ENCODE measurements at places on chromosomes 4 and X. TPM values are rescaled to one million over a fixed set of nuclear protein-coding genes. Genes with fewer than 3 reads are reported as not detected.

GRCh38 chrX:32741910-32742309, 469.4 kb downstream of the DMD start:
- DNase-seq: no peak

GRCh38 chr4:140330311-140330900, 43.0 kb upstream of the SCOC start:
- no peak for DNase-seq

- no peak for DNase-seq
These were observed 411.2 kb upstream of the HS3ST1 start for GRCh38 chr4:11839889-11840288.

GRCh38 chrX:11461201-11462001, 168.2 kb downstream of the AMELX start:
- no peak for DNase-seq

GRCh38 chr4:180156684-180157083, 2086.5 kb upstream of the TENM3 start:
- DNase-seq: no peak

DNA sequence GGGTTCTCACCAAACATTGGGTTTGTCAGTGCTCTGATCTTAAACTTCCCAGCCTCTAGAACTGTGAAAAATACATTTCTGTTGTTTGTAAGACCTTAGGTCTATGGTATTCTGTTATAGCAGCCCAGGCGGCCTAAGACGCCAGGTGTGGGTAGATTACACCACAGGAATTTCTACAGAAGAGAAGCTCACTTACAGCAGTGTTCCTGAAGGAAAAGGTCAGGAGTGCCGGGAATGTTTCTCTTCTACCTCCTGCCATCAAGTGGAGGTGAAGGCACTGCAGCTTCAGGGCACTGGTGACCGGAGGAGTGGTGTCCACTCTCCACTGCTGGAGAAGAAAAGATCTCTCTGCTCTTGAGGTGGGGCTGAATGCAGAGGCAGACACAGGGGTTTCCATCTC, 45.7 kb downstream of the FHDC1 start:
- DNase-seq: no peak

- no peak for DNase-seq
These were observed 59.3 kb downstream of the PSAPL1 start for GRCh38 chr4:7375427-7375826.

- no peak for DNase-seq
These were observed 63.6 kb downstream of the UPRT start for GRCh38 chrX:75337525-75337924.

DNA sequence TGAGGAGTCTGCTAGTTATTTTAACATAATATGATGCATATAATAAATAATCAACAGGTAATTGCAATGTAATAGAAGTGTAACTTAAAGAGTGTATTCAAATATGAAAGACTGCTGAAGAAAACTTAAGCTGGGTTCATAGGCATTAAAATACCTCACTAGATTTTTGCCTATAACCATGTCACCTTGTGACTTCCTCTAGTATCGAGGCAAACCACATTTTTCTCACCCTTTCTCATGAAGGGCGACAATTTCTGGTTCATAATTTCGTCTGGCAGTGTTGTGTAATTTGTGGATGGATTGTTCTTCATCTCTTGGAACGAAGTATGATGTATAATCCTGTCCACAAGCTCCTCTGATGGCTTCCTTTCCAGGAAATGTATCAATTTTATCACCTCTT, 16.0 kb downstream of the SULT1E1 start:
- no peak for DNase-seq

DNA sequence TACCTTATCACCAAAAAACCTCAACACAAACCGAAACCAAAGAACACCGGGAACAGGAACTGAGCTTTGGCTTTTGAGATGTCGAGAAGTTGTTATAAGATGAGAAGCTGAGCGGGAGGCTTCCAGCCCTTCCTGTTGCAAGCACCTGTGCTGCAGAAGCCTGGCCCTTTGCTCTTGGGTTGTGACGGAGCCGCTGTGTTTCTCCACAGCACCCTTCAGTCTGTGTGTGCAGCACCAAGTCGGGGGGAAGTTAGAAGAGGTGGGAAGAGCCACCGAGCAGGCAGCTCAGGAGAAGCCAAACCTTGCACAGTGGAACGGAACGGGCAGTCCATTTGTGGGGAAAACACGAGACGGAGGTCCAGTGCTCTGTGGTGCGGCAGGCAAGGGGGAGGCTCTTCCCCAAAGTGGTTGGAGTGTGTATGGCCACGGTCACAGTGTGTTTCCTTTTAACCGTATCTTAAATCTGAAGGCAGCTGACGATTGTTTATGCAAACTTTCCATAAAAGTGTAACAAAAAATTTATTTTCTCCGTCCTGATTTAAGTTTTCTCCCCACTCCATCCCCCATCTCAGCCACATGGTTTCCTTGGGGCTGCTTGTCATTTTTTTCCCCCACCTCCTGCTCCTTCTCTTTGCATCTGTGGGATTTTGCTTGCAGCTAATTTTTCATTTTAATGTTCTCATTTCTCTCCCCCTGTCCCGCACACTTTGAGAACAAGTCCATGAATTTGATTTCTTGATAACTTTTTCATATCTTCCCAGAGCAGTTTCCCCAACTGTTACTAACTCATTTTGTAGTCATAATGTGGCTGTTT, 123.7 kb downstream of the STOX2 start:
- no peak for DNase-seq

- no peak for DNase-seq
These were observed 1530.0 kb downstream of the PCDH18 start for GRCh38 chr4:136002316-136002715.

DNA sequence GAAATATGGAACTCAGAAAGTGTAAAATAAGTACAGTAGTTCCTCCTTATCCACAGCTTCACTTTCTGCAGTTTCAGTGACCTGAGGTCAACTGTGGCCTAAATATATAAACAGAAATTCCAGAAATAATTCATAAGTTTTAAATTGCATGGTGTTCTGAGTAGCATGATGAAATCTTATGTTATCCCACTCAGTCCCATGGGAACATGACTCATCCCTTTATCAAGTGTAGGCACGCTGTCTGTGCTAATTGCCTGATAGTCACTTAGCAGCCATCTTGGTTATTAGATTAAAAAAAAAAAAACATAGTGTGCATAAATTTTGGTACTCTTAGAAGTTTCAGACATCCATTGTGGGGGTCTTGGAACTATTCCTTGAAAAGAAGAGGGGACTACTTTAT, 983.4 kb upstream of the ADGRL3 start:
- DNase-seq: no peak

DNA sequence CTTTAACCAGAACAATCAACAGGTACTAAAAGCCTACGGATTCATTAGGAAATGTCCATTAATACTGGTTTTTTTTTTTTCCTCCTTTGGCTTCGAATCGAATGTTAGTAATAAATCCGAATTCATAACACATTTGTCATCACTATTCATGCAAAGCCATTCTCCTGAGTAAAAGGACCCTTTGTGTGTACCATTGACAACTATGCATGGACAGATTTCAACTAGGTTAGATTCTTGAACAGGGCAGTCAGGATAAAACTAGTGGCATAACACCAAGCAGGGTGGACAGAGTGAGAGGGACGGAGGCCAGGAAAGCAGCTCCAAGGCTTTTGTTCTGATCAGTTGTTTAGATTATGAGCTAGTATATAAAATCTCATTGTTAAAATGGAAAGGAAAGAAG, 1722.0 kb upstream of the TENM3 start:
- DNase-seq: no peak

DNA sequence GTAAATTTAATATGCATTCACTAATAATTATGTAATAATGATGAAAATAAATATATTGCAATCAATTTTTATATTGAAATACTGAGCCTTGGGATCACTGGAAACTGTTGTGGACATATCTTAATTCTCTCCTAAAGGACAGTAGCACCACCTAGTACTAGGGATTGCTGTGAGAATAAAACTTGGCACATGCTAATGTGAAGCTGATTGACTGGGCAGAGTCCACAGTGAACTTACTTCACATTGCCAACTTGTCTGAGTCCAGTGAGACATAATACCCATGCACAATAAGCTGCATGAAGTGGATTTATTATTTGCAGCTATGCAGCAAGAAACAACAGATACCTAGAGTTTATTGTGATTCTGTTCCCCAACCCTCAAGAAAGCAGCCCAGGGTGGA, 131.1 kb downstream of the GABRG1 start:
- DNase-seq: no peak

GRCh38 chr4:41432219-41432618, 105.7 kb upstream of the LIMCH1 start:
- DNase-seq: no peak

DNA sequence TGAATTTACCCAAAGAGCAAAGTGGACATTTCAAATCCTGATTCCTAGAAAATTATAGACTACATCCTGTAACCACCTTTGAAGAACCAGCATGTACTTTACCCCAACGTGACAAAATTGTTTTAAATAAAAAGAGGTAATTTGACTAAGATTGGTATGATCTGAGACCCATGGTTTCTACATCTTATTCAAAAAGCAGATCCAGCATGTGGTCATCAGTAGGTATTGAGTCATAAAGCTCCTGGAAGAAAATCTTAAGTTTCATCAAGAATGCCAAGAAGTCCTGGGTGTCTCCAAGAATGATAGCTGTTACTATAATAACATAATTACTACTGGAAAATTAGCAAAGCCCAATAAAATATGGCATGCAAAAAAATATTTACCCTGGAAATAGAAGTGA, 61.8 kb downstream of the NFKB1 start:
- DNase-seq: no peak

The TLR1 gene
- polyA plus RNA-seq: 17.1 TPM

The ERCC6L gene
- polyA plus RNA-seq: 11.0 TPM

The QRFPR gene
- polyA plus RNA-seq: not detected
